ENCODE measurements at places on chromosomes 3 and 15. TPM values are rescaled to one million over a fixed set of nuclear protein-coding genes. Genes with fewer than 3 reads are reported as not detected.

The EOMES gene
- total RNA-seq, result 0.60 TPM

The RTP1 gene
- 0.16 TPM for total RNA-seq

The RAF1 gene
- 96.2 TPM for total RNA-seq

The MFN1 gene
- 56.1 TPM for total RNA-seq

The NR2E3 gene
- 3.2 TPM for total RNA-seq

The FSD2 gene
- not detected for total RNA-seq

The FEZF2 gene
- total RNA-seq, result not detected

- DNase-seq, result no peak
Measured at GRCh38 chr3:27677565-27677964, 44.6 kb downstream of the EOMES start.

DNA sequence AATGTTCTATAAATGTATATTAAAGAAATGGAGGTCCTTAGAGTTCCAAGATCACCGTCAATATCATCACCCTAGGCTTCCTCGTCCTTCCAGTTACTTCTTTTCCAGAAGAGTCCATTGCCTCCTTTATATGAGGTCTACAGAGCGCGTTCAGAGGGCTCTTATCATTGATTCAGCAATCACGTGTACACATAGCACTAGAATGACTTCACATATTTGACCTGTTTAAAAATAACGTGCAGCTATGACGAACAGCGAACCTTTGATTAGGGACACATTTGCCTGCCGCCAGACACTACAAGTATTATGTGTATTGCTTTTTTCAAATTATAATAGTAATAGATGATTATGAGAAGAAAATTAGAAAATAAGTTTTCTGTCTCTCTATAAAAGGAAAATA is 26.0 kb downstream of the IGF1R start:
- DNase-seq, result no peak

GRCh38 chr15:80890341-80891005 is 99.1 kb downstream of the MESD start:
- DNase-seq, result no peak

- no peak for DNase-seq
Measured at GRCh38 chr3:112709911-112710310, 69.0 kb upstream of the CCDC80 start.

Measured in aorta (tissue), 5 donors.